ENCODE measurements at places on chromosomes 4 and X. TPM values are rescaled to one million over a fixed set of nuclear protein-coding genes. Genes with fewer than 3 reads are reported as not detected.

DNA sequence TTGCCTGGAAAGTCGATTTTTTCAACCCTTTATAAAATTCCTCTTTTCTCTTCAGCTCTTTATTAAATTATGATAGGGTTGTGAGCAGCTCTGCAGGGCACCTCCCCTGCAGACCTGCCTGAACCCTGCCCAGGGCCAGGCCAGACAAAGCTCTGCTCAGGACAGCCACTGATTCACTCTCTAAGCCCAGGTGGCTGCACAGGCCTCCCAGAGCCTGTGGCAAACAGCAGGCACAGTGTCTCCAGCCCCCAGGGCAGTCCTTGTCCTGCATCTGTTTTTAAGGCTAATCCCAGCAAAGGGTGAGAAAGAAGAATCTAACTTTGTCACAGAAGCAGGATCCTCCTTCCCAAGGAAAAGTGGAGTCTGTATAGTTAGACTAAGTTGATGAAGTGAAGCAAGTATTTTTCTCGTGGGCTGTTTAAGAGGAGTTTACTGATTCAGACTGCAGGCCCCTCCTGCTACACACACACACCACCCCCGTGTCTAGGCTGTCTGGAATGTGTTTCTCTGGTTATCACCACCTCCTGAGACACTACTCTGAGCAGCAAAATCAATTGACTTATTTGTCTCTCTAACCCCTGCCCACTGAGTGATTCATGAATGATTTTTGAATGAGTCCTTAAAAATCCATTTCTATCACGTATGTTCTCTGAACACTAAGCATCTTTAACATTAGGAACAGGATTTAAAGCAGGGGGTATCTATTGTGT lies 101.7 kb downstream of the CHIC2 start:
- no peaks in the 10 kb centered on the region for H3K27me3 ChIP-seq
- H3K4me3 ChIP-seq: no peak overlapping the region
- H3K4me1 ChIP-seq: peaks cover 13% of the 10 kb centered on the region
- DNase-seq: peak; percentile 43

DNA sequence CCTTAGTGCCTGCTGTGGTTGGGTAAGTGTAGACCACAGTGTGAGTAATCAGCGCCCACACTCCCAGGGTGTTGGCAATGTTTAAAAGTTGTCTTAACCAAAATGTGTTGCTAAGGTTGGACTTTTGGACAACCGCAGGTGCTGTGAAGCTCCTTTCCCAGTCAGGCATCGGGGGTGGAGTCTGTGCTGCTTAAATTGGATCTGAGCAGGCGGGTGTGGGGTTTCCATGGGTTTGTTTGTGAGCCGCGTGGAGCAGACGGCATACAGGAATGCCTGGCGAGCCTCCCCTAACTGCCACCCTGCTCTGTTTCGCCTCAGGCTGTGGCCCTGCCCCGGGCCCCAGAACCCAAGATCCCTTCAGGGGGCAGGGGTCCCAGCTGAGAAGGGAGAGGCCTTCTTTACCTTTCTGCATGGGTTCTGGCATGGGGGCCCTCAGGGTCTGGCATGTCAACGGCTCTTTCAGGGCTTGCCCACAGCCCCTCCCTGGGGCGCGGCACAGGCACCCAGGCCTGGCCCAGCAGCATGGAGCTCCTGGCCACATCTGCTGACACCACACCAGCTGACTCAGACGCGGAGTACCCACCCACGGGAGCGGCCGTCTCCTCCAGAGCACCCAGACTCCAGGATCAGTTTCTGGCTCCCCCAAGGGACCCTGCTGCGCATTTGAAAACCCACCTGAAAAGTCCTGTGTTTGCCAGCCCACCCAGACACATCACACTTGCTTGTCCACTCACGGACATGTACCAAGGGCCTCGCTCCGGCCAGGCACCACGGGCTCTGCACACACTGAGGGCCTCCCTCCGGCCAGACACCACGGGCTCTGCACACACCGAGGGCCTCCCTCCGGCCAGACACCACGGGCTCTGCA lies 5.1 kb upstream of the SPON2 start:
- no peak overlapping the region for H3K27ac ChIP-seq
- H3K4me3 ChIP-seq: no peak overlapping the region
- peaks cover 34% of the 10 kb centered on the region for H3K27me3 ChIP-seq
- H3K4me1 ChIP-seq: no peaks in the 10 kb centered on the region

- H3K4me3 ChIP-seq: no peak overlapping the region
- no peak overlapping the region for H3K27ac ChIP-seq
- H3K4me1 ChIP-seq: no peaks in the 10 kb centered on the region
- no peaks in the 10 kb centered on the region for H3K27me3 ChIP-seq
Measured at GRCh38 chrX:13074297-13075262, 30.2 kb upstream of the FAM9C start.

GRCh38 chr4:107261241-107261874 lies 225.2 kb upstream of the DKK2 start:
- H3K36me3 ChIP-seq: no peaks in the 10 kb centered on the region
- no peak for DNase-seq
- H3K27me3 ChIP-seq: no peaks in the 10 kb centered on the region

RTL3 gene
- not detected for total RNA-seq

DNA sequence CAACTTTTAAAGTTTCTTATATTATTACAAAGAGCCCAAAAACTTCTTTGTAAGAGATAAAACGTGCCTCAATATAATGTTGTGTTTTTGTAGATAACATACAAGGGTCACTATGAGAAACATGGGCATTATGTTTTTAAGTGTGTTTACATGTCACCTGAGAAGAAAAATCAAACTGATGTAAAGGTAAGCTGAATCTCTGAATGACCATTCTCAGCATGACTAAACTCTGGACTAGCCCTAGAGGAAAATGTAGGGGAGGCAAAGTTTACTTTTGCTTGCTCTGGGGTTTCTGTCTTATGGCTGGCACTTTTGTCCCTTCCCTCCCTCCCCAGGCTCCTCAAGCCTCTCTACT lies 6.8 kb downstream of the MEPE start:
- H3K27ac ChIP-seq: no peak overlapping the region
- H3K4me3 ChIP-seq: no peak overlapping the region
- DNase-seq: no peak
- peaks cover 6% of the 10 kb centered on the region for H3K4me1 ChIP-seq
- H3K27me3 ChIP-seq: no peaks in the 10 kb centered on the region
